ENCODE measurements at places on chromosomes 12 and 14.

- no peak for DNase-seq
Observed at GRCh38 chr12:121365416-121366062, 13.3 kb upstream of the ANAPC5 start.

- no peak for DNase-seq
Observed at GRCh38 chr12:17239874-17240273, 633.9 kb upstream of the LMO3 start.

DNA sequence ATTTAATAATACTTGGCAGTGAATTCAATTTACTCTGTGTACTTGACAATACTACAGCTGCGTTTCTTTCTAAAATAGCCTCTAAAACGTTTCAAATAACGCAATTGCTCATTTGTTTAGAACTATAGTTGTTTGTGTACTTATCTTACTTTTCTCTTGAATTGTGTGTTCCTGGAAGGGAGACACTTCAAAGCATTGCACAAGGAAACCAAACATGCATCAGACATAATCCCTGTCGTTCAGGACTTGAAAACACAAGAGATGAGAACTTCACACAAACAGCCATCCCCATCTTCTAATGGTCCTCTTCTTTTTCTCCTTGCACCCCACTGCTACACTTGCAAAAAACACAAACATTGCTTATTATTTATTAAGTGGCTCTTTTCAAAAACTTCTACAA, 38.5 kb downstream of the PTGER2 start:
- no peak for DNase-seq

DNA sequence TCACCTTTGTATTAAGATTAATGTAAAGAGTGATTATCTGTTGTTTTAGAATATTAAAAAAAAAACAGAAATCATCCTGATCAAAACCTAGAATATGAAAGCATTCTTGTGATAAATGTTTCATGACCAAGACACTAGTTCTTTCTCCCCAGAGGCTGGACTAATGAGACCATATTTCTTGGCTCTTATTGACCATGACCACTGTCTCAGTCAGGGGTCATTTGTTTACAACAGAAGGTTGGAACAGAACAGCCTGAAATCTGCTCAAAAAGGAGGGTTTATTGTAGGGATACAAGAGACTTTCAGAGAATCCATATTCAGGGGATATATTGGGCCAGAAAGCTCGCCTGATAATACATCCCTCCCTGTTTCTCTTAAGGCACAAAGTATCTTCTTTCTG, 87.7 kb downstream of the TMEM30B start:
- no peak for DNase-seq

DNA sequence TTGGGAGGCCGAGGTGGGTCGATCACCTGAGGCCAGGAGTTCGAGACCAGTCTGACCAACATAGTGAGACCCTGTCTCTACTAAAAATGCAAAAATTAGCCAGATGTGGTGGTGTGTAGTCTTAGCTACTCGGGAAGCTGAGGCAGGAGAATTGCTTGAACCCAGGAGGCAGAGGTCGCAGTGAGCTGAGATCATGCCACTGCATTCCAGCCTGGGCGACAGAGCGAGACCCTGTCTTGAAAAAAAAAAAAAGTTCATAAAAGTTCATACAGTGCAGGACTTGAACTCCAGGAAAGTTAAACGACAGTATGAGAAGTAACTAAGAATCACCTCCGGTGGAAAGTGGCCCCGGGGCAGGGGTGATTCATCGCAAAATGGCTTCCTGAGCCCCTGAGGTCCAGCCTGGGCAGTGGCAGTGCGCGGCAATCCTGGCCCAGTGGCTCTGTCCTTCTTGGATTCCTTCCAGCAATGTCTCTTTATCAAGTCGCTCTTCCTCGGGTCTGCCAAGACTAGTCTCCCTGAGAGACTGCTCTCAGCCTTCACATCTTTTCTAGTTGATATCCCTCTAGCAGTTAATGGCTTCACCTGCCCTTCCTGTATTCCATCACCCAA, 16.7 kb upstream of the MAP1LC3B2 start:
- DNase-seq = no peak

- no peak for DNase-seq
Observed at GRCh38 chr12:116601933-116602810, 43.0 kb downstream of the MAP1LC3B2 start.

DNA sequence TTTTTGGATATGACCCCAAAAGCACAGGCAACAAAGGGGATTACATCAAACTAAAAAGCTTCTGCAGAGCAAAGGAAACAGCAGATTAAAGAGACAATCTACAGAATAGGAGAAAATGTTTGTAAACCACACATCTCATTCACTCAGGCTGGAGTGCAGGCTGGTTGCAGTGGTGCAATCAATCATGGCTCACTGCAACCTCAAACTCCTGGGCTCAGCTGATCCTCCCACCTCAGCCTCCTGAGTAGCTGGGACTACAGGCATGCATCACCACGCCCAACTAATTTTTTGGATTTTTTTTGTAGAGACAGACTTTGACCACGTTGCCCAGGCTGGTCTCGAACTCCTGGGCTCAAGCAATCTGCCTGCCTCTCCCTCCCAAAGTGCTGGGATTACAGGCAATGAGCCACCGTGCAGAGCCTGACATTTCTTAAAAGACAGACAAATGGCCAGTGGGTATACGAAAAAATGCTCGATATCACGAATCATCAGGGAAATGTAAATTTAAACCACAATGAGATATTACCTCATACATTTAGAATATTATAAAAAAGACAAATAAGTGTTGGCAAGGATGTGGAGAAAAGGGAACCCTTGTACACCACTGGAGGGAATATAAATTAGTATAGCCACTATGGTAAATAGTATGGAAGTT, 9.8 kb downstream of the NCKAP5L start:
- no peak for DNase-seq

GRCh38 chr14:67986131-67986841, 166.7 kb downstream of the RAD51B start:
- DNase-seq = no peak

Measured in LoVo (cell line).